ENCODE measurements at places on chromosomes 11 and 22.

- DNase-seq, result peak; percentile 93
These were observed at the start of gene LMF2 for GRCh38 chr22:50507421-50507990. TSS of gene LMF2 (minus strand) at chr22:50507702. CDS start at chr22:50507675, 27 bp downstream.

DNA sequence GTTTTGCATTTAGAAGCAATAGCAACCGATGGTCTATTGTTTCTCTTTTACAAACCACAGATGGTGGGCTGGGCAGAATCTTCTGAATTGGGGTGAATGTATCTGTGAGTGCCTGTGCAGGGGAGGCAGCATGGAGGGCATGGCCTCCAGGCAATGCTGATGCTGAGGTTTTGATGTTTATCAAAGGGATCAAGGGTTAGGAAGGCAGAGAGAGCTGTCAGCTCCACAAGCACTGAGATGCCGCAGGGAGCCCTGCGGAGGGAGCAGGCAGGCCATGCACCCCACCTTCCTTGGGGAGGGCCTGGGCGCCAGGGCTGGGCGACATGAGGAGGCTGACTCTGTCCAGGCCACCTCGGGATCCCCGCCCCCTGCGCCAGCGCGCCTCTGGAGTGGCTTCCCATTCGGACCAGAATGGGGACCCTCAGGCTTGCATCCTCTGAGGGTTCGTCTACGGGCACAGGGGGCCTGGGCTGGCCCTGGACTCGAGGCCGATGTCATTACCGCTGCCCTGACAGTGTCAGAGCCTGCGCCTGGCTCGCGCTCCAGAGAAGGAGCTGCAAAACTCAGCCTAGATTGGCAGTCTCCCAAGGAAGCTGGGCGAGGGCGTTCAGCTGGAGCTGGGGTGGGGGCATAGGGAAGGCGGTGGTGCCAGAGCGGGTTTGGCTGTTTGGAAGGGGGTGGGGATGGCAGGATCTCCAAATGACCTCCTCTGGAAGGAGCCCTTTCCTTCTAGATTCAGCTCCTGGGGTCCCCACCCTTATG lies 13.9 kb upstream of the TH start:
- no peak for DNase-seq

GRCh38 chr11:47272706-47273105 lies 2.8 kb downstream of the MADD start:
- no peak for DNase-seq

DNA sequence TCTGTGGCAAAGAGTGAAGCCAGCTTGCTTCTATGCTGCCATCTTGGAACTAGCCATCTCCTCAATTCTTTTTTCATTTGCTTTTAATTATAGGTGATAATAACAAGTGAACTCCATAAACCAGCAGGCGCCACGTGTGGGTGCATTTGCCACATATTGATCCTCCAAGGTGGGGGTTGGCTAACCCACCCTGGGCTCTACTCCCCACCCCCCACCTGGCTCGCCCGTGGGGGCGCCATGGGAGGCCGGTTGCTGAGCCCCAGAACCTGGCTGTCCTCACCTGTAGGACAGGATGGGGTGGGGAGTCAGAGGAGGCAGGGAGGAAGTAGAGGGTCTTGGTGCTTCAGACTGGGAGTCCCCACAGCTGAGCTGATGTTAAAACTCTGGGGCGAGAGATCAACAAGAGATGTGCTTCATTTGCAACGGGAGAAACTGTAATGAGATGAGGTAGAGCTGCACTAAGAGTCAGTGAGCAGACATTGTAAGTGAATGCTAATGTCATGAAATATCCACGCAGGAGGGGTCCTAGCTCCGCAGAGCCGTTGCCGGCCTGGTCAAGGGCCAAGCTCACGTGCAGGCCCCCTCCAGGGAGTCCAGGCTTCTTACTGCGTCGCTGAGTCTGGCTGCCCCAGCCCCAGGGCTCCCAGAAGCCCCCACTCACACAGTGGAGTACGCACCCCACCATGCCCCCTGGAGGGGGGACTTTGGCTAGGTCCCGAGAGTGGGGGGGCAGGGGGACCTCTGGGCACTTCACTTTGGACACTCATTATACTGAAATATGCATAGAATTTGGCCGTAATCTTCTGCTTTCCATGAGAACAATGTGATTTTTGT lies 59.4 kb downstream of the BRD1 start:
- DNase-seq, result no peak

DNA sequence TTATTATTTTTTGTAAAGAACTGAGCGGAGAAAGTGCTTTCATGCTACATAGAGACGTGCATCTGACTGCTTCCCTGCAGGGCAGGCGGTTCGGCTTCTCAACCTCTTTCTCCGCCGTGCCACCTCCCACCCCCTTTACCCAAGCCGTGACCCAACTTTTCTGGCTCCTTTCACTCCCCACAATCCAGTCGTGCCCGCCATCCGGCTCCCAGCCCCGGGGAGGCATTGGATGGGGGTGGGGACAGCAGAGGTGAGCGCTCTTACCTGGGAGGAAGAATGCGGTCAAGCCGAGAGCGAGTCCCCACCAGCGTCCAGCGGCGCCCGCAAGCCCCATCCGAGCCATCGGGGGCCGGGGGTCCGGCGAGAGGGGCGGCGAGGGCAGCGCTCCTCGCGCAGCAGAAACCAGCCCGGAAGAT lies 781 bp downstream of the NECTIN1 start:
- no peak for DNase-seq

GRCh38 chr11:104279587-104279986 lies 115.6 kb upstream of the PDGFD start:
- DNase-seq, result no peak

- no peak for DNase-seq
These were observed 5.5 kb downstream of the PRDX5 start for GRCh38 chr11:64323373-64323772.

DNA sequence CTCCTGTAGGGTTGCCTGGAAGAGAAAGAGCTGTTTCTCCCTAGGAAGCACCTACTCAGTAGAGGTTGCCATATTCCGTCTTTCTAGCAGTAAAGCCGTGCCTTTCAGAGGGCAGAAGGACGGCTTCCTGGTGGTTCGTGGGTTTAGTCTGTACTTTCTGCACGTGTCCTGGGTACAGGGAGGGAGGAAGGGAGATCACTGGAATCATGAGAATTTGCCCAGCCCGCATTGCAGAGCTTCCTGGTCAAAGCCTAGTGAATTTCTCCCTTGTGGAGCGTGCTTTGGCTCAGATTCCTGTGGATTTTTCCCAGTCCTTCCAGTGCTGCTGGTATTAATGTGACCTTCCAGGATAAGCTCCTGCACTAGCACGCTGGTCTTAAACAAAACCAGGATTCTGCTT lies 44.9 kb downstream of the GRAMD1B start:
- no peak for DNase-seq

DNA sequence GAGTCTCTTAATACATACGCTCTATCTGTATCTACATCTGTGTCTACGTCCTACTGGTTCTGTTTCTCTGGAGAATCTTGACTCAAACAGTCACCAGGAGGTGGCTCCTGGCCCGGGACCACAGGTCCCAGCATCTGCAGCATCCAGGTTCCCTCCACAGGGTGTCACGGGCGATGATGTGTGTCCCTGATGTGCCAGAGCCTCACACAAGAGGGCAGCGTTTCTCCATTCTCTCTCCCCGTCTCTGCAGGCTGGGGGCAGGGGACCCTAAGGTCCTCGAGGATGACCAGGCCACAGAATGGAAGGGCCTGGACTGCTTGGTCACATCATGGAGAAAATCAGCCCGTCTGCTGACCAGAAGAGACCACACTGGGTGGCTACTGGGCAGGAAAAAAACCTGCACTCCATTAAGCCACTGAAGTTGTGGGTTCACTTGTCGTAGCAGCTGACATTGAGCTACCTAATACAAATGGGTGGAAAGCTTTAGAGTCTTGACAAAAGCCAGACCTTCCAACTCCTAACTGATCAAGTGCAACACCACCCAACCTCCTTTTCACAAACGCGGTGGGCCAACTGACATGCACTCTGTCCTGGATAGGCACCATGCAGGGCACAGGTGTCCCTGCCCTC lies 392.5 kb downstream of the CTTN start:
- DNase-seq, result no peak

DNA sequence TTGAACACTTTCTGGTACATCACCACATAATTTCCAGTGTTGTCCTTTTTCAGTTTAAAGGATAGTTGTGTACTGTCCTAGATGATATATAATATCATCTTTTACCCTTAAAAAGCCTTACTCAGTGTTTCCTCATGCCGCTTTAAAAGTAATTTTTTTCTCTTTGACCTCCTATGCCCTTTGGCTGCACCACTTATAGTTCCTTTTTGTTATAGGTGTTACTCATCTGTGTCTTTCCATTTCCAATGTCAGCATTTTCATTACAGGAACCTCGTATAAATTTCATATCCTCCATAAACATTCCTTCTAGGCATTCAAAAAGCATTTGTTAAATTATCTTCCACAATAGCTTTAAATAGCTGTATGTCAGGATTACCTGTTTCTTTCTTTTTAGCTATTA lies 40.8 kb downstream of the USP47 start:
- no peak for DNase-seq

GRCh38 chr22:29310065-29310862 lies 3.8 kb downstream of the GAS2L1 start:
- DNase-seq, result no peak

DNA sequence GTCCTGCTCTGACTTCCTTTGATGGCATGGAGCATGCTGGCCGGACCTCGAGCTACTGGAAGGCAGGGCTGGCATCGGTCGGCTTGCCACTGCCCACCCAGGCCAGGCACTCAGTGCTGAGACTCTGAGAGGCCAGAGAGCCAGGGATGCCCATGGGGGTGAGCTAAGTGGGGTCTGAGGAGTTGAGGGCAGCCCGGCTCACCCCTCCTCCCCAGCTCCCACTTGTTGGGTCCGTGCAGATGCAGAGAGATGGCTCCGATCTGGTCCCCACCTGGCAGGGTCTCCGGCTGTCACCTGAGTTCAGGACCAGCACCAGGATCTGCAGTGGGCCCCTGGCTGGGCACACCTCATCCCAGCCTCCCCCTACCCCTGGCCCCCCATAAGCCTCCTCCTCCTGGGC lies 13.3 kb downstream of the LSP1 start:
- DNase-seq, result no peak

GRCh38 chr22:22554587-22555284 lies 4.3 kb downstream of the PRAME start:
- DNase-seq, result no peak
